Activated CD4-positive, alpha-beta T cell treated with anti-CD3 and anti-CD28 coated beads, Interleukin-10, Interleukin-2, amounts not matched to agents 100 ng/mL and 50 ng/mL, durations not matched to agents 16 hours and 8 hours (primary cell): ENCODE measurements at places on chromosomes 11 and 22.

DNA sequence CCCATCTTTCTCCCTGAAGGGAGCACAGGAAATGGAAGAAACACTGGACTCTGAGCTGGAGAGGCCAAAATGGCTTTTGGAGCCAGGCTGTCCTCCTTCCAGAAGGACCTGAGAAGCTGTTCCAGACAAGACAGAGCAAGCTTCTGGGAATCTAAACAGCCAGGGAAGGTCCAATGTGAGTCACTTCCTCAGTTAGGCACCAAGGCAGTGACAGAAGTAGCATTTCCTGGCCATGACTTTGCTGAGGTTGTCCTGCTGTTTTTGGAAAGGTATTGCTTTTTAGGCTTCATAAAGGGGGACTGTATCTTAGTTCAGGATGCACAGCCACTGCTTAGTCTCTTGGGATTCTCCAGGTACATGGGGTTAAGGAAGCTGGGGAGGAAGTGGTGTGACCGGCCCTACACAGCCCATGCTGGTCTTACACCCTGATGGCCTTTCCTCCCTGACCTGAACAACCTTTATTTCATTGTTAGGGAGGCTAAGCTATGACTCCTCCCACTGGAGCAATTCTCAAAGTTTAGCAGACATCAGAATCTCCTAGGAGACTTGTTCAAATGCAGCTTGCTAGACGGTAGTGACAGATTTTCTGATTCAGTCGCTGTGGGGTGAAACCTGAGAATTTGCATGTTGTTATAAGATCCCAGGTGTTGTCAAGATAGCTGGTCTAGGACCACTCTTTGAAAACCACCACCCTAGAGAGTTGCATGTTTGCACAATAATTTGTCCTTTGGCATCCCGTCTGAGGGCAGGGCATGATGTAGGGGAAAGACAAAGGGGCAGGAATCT lies 6.8 kb upstream of the INSC start:
- DNase-seq: no peak

DNA sequence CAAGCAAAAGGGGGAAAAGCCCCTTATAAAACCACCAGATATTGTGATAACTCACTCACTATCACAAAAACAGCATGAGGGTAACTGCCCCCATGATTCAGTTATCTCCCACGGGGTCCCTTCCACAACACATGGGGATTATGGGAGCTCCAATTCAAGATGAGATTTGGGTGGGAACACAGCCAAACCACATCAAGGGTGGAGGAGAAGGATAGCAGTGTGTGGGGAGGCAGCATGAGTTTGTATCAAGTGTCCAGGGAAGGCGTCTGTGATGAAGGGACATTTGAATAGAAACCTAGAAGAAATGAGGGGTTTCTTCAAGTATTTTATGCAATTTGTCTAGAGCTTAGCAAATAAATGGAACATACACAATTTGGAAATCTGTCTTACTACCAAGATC lies 98.2 kb downstream of the SLC1A2 start:
- DNase-seq: no peak

GRCh38 chr22:31585161-31585859 lies 76.7 kb downstream of the PISD start:
- peak; percentile 69 for DNase-seq

DNA sequence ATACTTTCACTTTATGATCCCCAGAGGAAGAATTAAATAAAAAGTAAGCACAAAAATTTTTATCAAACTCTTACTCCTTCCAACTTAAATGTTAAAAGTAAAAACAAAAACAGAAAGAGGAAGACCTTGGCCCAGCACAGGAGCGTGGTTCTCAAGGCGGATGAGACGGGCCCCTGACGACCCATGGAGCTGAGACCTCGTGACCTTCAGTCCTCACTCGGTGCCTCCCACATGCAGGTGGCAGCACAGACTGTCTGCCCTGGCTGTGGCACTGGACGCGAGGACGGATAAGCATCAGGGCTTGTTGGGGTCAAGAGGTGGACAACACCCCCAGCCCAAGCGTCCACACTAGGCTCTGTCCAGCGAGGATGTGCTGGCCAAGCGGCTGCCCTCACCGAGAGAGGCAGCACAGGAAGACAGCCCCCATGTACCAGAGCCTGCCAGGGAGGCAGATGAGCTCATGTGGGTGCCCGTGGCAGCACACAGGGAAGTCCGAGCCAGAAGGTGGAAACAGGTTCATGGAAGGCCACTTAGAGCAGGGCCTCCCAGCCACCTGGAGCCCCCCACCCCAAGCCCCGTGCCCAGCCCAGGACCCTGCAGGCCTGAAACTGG lies 1389.8 kb downstream of the TBC1D22A start:
- DNase-seq: no peak

DNA sequence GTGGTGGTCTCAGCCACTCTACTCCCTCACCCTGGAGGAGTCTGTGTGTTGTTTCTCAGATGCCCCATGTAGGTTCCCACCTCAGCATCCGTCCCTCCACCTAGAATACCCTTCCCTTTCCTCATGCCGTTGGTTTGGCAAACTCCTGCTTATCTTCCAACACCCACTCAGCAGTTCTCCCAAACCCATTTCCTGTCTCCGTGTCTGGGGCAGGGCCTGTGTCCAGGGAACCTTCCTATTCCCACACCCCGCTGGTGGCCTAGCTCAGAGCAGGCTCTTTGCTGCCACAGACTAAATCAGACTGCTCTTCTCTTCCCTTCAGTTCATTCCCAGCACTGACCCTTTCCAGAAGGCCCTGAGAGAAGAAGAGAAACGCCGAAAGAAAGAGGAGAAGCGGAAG lies 7.5 kb upstream of the SREBF2 start:
- DNase-seq: no peak

- no peak for DNase-seq
Measured at GRCh38 chr22:42646569-42647525, 2.3 kb downstream of the CYB5R3 start.
